ENCODE measurements at places on chromosomes 2 and 18.

- DNase-seq, result no peak
Measured at GRCh38 chr2:119760237-119760955, 674 bp downstream of the PTPN4 start.

DNA sequence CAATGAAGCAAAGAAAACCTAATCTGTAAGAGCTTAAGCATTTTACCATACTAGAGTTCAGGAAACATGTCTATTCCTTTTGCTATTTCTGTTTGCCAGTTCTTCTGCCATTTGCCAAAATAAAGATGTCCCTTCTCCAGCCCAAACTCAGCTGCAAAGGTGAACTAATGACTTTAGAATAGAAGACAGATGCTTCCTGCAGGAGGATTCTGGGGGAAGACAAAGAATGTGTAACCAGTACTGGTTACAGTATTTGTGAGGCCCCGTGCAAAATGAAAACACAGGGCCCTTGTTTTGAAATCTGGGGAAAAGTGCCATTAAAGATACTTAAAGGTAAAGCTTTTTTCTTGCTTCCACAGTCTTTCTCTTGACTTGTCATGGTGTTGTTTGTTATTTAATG lies 34.3 kb upstream of the MTX2 start:
- no peak for DNase-seq

DNA sequence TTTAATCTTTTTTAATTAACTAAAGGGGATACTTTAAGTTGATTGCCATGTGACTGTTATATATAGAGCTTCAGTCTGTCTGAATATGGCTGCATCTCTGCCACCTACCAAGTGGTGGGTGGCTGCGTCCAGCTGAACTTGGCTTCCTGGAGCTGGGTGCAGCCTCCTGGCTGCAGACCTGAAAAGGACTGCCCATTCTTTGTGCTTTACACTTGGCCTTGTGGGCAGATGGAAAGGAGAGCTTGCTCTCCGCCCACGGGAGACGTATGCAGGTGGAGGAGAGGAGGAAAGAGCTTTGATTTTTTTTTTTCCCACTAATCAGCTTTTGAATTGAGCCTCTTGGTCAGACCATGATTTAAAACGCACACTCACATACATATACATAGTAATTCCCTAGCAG lies 34.7 kb downstream of the NCK2 start:
- DNase-seq, result no peak

DNA sequence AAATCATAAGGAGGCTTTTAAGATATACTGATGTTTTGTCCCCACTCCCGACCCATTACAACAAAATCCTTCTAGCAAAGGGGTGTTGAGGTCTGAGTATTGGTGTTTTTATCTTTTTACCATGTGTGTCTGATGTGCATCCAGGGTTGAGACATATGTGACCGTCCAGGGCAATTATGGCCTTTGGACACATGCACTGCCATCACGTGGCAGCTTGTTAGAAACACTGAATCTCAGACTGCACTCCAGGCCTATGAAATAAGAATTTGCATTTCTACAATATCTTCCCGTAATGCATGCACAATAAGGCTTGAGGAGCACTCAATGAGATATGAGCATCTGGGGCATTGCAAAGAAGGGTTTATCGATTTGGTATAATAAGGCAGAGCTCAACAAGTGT lies 235.1 kb upstream of the ZNF804A start:
- no peak for DNase-seq

- no peak for DNase-seq
Measured at GRCh38 chr2:127506510-127506909, 19.8 kb downstream of the IWS1 start.
